ENCODE measurements at places on chromosomes 7 and 10.
A peak's percentile ranks its signal among the peaks of the same experiment; 100 is the strongest.

DNA sequence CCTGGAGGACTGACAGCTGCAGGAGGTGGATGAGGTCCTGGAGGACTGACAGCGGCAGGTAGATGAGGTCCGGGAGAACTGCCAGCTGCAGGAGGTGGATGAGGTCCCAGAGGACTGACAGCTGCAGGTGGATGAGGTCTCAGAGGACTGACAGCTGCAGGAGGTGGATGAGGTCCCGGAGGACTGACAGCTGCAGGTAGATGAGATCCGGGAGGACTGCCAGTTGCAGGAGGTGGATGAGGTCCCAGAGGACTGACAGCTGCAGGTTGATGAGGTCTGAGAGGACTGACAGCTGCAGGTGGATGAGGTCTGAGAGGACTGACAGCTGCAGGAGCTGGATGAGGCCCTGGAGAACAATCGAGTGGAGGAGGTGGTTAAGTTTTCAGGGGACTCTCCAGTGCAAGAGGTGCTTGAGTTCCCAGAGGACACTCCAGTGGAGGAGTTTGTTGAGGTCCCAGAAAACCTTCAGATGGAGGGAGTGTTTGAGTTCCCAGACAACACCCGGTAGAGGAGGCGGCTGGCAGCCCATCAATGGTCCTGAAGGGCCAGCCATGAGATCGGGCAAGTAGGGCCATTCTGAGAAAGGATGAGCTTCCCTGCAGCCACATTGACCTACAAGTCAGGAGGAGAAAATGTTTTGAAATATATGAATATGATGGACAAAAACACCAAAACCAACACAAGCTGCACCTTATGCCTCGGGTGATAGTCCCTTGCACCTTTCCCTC lies 4.7 kb upstream of the EIF5AL1 start:
- DNase-seq = no peak

GRCh38 chr10:47311193-47311931 lies 10.9 kb upstream of the GDF2 start:
- no peak for DNase-seq

GRCh38 chr10:68171539-68172080 lies 60.3 kb downstream of the ATOH7 start:
- DNase-seq = no peak

DNA sequence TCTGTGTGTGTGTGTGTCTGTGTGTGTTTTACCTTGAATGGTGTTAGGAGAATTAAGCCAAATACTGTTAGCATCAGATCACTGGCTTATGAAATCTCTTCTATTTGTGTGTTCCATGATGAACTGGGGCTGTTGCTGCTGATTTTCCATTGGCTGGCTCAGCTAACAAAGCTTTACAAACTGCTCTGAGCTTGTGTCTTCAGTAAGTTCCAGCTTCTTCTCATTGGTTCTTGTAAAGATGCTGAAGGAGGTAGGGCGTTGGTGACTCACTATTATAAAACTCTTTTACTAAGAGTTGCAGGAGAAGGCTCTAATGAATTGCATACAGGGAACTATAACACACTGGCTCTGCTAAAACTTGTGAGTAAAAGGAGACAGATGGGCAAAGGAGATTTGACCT lies 136.4 kb upstream of the PRKCQ start:
- no peak for DNase-seq

DNA sequence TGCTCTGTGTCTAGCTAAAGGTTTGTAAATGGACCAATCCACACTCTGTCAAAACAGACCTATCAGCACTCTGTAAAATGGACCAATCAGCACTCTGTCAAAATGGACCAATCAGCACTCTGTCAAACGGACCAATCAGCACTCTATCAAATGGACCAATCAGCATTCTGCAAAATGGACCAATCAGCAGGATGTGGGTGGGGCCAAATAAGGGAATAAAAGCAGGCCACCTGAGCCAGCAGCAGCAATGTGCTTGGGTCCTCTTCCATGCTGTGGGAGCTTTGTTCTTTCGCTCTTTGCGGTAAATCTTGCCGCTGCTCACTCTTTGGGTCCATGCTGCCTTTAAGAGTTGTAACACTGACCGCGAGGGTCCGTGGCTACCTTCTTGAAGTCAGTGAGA lies 740.5 kb upstream of the POM121L12 start:
- no peak for DNase-seq

DNA sequence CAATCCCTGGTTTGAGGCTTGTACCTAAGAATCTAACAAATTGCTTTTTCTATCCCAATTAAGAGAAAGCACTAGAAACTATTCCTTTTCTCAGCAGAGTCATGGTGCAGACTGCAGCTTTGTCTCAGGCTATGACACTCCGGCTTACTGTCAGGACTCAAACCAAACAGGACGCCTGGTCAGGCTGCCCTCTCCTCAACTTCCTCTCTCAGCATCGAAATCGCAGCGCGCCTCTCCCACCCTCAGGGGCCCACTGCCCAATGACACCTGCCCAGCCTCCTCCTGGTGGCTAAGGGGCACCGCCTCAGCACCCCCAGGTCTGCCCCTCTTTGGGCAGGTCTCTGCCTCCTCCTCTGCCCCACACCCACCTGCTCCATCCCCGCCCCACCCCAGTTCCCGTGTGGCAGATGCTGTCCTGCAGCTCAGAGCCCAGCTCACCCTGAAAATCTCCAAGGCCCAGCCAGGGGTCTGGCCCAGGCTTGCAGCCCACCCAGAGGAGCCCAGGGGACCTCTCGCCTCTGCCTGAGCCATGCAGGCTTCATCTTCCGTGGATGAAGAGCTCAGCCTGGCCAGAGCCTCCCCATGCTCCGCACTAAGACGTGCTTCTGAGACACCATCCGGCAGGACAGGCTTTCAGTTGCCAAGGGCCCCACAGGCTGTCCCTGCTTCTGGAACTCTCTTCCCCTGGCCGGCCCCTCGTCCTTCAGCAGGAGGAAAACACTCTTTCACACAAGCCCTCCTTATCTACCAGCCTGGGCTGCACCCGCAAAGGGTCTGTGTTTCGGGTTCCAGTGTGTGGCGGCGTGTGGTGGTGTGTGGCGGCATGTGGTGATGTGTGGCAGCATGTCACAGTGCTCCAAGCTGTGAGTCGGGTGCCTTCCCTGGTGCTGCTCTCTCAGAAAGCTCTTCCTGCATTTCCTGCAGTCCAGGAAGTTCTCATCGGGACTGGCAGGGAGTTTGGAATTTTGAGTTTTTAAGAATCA lies 16.4 kb upstream of the PTPRN2 start:
- no peak for DNase-seq

DNA sequence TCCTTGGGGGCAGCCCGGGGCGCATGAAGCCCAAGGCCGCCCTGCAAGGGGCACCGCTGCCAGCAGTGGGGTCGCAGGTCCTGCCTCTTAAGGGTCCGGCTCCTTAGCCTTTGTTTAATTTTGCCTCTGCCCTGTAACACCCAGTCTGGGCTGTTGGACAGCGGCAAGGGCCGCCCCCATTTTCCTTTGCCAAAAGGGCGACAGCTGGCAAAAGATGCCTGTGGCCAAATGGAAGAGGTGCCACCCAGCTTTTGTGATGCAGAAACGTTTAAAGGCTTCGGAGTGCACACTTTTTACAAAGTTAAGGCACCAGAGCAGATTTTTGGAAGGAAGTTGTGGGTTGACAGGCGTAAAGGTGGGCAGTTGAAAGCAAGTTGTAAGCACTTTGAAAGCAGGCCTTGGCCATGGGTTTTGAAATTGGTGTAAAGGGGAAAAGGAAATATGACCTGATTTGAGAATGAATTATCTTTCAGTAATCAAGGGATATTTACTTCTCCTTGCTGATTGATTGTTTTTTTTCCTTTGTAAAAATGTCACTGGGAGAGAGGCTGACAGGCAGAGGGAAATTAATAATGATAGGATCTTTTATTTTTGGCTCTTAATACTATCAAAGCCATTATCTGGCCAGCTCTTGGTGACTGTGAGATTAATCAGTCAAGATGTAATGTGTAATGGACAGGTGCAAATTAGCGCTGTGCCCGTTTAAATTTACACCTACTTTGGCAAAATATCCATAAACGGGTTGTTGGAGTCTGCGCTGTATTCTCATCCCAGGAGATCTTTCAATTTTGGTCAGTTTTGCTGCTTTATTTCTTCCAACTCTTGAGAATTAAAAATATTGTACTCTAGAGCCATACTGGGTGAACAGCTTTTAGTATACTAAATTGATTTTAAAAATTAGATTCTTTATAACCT lies 1.2 kb downstream of the CASD1 start:
- peak; percentile 78 for DNase-seq

DNA sequence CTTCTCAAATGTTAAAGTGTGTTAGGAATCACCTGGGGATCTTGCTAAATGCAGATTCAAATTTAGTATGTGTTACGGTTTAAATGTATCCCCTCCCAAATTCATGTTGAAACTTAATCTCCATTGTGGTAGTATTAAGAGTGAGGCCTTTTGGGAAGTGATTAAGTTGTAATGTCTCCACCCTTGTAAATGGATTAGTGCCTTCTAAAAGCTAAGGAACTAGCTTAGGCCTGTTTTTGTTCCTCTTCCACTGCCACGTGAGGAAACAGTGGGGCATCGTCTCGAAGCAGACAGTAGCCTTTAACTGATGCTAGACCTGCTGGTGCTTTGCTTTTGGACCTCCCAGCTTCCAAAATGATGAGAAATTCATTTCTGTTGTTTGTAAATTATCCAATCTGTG lies 52.3 kb upstream of the SEMA3D start:
- no peak for DNase-seq

DNA sequence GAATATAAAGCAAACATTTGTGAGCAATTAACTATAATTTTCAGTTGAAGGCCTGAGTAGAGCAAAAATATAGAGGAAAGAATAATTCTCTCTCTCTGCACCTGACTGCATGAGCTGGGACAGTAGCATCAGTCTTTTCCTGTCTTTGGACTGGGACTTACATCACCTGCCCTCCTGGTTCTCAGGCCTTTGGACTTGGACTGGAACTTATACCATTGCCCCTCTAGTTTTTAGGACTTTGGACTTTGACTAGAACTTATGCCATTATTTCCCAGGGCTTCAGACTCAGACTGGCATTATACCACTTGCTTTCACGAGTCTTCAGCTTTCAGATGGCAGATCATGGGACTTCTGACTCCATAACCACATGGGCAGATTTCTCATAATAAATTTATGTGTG lies 81.0 kb upstream of the SLC25A13 start:
- no peak for DNase-seq

DNA sequence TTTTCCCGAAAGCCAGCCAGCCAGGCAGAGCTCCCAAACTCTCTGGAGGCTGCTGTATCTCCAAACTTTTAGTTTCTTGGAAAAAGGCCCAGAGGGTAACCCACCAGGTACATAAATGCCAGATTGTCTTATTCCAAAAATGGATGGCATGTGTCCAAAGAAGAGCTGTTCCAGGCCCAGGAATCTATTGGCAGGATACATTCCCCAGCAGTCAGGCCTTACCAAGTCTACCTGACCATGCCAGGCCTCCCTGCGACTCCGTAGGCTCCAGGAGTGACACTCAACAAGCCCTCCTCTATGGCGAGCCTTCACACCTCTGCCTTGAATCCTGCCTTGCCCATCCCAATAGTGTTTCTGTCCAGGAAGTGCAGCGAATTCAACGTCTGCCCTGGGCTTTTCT lies 95.6 kb downstream of the GRB10 start:
- no peak for DNase-seq

Measured in RKO (cell line).